Right lobe of liver (tissue), 6 donors: ENCODE measurements at places on chromosomes 2 and 18. TPM values are rescaled to one million over a fixed set of nuclear protein-coding genes. Genes with fewer than 3 reads are reported as not detected.

- DNase-seq = no peak
These were observed 256.7 kb upstream of the FN1 start for GRCh38 chr2:215692387-215693079.

DNA sequence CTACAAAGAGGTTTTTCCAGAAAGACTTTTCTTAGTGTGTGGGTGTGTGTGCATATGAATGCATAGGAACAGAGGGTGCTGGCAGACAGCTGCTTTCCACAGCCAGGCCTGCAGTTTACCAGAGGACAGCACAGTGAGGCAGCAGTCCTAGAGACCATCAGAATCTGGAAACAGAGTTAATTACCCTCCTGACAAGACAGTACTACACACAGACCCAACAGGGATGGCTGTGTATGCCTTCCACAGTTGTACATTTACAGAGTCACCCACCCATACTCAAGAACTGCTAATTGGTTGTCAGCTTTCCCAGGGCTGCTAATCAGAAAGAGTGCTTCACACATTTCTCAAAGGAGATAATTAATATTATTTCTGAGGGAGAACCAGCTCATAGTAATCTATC lies 104.7 kb downstream of the FEZ2 start:
- no peak for DNase-seq

DNA sequence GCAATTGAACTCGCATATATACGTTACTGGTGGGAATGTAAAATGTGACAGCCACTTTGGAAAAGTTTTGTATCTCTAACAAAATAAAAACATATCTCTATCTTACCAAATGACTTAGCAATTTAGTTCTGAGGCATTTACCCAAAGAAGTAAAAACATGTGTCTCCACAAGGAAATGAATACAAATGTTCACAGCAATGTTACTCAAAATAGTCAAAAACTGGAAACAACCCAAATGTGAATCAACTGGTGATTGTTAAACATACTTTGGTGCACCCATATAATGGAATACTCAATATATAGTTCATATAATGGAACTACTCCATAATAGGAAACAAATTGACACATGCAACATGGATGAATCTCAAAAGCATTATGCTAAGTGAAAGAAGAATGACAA lies 70.4 kb upstream of the DNER start:
- no peak for DNase-seq

GRCh38 chr2:158781353-158781961 lies 13.7 kb upstream of the DAPL1 start:
- no peak for DNase-seq

- DNase-seq = no peak
These were observed 1045.2 kb upstream of the NRXN1 start for GRCh38 chr2:52077159-52077558.

- DNase-seq = no peak
These were observed 30.8 kb downstream of the C18orf54 start for GRCh38 chr18:54388203-54389142.

Gene DCDC2C
- not detected for total RNA-seq

Gene CXXC1
- total RNA-seq = 32.1 TPM

Gene RAX
- not detected for total RNA-seq
